ENCODE measurements at places on chromosomes 2 and 18.

- no peak for DNase-seq
Observed at GRCh38 chr18:34758378-34758948, 48.4 kb downstream of the DTNA start.

DNA sequence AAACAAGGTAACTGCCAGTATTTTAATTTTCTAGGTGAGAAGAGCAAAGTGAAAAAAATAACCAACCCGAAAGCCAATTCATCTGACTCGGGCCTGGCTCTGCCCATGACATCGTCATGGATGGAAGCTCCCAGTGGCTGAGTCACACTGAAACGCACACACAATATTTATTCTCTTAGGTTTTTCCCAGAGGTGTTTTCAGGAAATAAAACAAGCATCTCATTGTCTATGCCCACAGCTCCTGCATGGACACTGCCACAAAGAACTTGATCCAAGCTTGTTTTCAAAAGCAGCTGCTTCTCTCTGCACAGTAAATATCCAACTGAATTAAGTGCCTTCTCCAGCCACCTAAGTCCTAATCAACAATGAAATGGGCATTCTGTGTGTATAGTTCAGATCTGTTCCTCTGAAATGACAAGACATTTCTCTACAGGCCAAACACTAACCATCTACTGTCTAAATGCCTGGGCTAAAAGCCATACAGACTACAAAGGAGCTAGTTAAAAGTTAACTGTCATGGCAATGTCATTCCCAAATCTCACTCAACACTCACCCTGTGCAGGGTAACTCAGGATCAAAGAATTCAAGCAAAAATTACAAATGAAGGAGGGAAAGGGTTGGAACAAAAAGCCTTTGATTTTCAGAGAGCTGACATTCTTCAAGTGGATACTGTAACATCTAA is 62.9 kb downstream of the RPL31 start:
- no peak for DNase-seq

GRCh38 chr18:31042406-31043181 is at the start of gene DSC3:
Gene DSC3 (minus strand): TSS chr18:31042742. CDS start chr18:31042660, 82 bp downstream.
- no peak for DNase-seq

DNA sequence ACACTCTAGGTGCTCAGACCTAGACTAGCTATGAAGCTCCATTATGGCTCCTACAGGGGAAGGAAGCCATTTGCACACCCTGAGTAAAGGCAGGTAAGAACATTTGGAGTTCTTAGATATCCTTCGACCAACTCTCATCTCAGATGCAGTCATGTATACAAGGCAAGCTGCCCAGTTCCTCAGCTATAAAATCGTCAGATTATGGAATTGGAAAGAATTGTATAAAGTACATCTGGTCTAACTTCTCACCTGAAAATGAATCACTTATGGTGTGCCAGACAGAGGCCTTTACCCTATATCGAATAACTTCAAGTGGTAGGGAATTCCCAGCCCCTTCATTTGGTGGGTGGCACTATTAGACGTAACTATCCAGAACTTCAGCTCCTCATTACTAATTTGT is 79.3 kb downstream of the VIT start:
- no peak for DNase-seq

DNA sequence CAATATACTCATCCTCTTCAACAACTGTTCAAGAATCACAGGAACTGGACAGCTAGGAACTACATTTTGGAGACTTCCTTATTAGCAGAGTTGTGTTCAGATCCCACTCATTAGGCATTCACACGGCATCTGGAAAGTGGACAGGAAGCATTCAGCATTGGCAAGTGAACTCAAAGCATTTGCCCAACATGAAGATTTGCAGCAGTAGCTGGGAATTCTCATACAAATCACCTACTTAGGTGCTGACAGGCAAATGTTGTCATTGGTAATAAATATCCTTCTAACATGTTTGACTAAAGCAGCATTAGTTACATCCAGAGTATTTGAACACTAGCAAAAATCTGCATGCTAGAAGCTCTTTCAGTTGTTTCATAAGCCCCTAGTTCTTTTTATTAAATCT is 350.8 kb downstream of the PTH2R start:
- no peak for DNase-seq

- no peak for DNase-seq
Observed at GRCh38 chr18:49050452-49050851, 99.7 kb upstream of the SMAD7 start.

- DNase-seq, result no peak
Observed at GRCh38 chr2:222298001-222298310, 842 bp downstream of the PAX3 start.

DNA sequence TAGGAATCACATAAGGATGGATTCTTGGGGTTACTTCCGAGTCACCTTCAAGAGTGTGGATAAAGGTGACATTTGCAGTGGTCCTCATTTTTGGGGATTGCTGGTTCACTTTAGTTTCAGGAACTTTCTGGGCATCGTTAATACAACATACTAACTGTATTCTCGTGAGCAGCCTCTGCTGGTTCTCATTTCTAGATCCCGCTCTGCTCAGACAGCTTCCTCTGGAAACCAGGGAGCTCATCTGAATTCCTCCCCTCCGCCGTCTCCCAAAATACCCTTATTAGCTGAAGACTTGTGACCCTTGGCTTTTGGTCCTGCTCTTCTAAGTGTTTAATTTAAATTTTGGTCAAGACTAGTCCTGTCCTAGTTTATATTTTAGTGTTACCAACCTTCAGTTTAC is 64.5 kb downstream of the ZNF532 start:
- no peak for DNase-seq

DNA sequence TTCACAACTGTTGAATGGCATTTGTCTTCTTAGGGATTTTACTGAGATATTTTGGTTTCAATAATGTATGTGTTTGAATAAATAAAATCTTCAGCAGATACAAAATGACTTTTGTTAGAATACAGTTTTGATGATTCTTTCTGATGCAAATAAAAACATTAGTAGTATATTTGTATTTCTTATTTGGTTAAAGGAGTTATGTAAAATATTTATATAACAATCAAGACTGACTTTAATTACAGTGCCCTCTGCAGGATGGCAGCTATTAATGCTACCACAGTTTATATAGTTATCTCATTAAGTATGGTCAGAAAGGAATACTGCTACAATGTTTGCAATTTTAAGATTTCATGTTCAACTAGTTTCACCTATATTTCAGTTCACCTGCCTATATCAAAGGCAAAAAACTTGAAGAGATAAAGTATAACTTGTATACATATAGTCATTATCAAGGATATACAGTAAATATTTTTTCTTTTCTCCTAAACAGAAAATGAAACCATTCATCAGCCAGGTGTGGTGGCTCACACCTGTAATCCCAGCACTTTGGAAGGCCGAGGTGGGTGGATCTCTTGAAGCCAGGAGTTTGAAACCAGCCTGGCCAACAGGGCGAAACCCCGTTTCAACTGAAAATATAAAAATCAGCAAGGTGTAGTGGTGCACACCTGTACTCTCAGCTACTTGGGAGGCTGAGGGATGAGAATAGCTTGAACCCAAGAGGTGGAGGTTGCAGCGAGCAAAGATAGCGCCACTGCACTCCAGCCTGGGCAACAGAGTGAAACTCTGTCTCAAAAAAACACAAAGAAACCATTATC is 19.8 kb downstream of the ARL5A start:
- no peak for DNase-seq

DNA sequence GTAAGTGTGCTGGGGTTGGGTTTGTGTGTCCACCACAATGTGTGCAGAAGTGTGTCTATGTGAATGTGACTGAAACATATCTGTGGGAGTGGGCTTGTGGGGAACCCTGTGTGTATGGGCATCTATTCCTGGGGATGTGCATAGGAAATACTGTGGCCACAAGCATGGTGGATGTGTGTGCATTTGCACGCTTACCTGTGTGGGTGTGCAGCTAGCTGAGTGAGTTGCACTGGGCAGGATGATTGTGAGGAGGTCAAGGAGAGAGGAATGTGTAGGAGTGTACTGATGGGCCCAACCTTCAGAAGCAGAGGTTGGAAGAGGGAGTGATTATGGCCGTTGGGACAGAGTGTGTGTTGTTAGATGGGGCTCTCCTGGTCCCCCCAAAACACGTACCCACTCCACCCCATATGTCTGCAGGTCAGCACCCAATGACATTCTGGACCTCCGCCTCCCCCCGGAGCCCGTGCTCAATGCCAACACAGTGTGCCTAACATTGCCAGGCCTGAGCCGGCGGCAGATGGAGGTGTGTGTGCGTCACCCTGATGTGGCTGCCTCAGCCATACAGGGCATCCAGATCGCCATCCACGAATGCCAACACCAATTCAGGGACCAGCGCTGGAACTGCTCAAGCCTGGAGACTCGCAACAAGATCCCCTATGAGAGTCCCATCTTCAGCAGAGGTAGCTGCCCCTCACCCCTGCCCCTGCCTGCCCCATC is 1.2 kb downstream of the WNT10A start:
- no peak for DNase-seq

DNA sequence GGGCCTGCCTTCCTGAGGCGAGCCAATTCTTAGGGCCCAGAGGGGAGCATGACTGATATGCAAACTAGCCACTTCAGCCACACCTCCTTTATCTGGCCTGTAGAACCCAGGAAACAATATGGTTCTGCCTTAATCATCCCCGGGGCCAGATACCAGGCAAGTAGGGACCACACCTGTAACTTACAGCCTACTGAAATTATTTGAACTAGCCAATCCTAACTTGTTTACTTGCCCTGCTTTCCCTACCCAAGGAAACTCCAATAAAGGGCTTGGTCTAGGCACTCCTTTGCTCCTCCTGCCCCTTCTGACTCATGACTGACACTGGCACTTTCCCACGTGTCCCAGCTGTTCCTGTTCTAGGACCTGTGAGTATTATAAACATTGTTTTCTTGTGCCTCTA is 57.6 kb downstream of the MYOM1 start:
- no peak for DNase-seq
